ENCODE measurements at places on chromosomes 4 and X.
A peak's percentile ranks its signal among the peaks of the same experiment; 100 is the strongest.

DNA sequence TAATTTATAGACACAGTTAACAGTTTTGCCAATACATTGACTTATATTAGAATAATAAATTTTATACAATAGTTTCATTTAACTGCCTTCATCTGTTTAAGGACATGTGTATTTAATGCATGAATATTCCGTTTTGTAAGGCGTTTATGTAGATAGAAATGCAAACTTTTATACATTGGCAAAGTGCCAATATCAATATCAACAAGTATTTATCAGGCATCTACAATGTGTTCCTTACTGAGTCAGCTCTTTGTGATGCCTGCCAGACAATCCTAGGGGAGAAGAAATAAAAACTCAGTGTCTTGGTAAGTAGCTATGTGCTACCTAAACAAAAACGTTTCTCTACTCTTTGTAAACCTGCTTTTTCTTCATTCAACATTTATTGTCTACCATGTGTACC lies 1142.2 kb downstream of the C4orf33 start:
- no peak for DNase-seq

GRCh38 chrX:15946783-15947580 lies 92.4 kb upstream of the AP1S2 start:
- DNase-seq, result no peak

DNA sequence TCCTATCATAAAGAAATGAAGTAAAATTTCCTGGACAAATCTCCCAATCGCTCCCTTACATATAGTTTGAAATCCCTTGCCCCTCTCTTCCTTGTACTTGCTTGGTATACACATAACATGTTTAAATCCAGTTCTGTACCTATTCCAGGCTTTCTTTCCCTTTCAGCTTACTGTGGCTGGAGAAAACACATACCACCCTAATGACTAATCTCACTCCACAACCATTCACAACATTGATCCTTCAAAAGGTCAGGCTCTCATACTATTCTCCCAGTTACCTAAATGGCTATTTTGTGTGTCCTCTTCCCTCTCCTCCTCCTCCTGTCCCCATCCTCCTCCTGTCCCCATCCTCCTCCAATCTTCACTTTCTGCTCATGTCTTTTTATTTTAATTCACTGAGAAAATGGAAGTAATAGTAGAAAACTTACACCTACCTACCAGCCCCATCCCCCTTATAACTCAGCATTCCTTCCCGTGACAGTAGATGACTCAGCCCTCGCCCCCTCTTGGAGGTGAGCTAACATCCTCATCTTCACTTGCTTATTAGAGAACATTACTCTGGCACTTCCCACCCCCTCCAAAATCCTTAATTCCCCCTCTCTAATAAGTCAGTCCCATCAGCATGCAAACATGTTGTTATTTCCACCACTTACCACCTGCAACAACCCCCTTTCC lies 77.5 kb downstream of the IL15 start:
- DNase-seq, result no peak

DNA sequence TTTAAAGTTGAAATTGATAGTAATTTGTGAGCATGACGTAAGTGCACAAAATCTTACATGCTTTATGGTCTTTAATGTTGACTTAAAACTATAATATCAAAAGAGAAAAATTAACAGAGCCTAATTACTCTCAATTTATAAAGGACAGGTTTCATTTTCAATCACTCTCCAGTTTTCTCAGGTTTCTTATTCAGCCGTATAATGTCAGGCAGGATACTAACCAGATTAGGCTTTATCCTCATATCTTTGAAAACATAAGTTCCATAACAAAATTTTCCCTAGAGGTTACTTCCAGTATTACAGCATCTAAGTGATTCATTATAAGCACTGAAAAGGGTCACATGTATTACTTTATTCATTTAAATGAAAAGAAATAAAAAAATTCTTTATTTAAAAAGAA lies 492.1 kb downstream of the PACRGL start:
- DNase-seq, result no peak

- no peak for DNase-seq
These were observed 9.2 kb downstream of the HOPX start for GRCh38 chr4:56671860-56672259.

- DNase-seq, result no peak
These were observed 14.2 kb upstream of the OSTC start for GRCh38 chr4:108636246-108636645.

GRCh38 chr4:71133491-71133890 lies 140.0 kb downstream of the DCK start:
- no peak for DNase-seq

DNA sequence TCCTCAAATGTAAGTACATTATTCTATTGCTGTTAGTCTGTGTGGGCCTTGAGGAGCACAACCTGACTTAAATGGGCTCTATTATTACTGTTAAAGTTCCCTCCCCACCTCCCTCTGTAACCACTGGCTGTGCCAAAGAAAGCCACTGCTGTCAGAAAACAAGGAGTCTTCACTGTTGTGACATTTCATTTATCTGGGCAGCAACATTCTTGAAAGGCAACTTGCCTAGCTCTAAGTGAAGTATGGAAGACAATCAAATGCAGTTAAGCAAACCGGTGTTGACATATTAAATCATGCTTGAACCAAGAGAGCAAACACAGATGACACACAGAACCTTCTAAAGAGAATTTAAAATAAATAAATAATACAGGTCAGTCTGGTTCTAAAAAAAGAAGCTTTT lies 81.0 kb downstream of the EPHA5 start:
- no peak for DNase-seq

DNA sequence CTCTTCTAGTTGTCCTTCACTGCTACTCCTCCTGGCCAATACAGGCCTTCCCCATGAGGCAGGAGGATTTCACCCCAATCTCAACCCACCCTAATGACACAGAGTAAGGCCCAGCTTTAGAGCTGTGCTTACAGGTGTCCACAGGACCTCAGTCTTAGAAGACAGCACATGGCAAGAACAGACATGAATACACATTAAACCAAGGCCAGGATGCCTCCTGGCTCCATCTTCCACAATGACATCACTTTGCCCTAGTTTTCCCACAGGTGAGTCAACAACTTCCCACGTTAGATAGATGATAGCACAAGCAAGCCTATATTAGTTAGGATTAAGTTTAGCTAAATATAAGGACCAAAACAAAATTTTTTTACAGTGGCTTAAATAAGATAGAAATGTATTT lies 63.8 kb upstream of the NOCT start:
- no peak for DNase-seq

DNA sequence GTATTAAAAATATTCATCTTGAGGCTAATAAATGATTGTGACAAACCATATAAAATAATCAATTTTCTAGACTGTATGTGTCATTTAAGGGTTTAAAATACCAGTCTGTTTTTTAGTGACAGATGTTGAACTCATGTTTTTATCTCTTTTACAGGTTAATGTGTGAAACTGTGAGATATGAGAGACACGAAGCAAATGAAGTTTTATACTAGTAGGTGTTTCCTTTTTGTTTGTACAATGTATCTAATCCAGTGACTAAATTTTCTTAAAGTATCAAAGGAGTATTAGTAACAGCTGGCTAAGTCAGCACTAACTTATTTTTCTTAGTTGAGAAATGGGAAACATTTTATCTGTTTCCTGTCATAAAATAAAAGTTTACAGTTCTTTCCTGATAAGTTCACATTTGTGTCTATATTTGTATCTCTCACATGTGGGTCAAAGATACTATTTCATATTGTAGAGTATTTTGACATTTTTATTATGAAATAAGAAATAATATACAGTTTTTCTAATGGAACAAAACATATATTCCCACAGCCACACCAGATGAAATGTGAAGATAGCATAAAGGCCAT lies 90.3 kb downstream of the RAPGEF2 start:
- no peak for DNase-seq

DNA sequence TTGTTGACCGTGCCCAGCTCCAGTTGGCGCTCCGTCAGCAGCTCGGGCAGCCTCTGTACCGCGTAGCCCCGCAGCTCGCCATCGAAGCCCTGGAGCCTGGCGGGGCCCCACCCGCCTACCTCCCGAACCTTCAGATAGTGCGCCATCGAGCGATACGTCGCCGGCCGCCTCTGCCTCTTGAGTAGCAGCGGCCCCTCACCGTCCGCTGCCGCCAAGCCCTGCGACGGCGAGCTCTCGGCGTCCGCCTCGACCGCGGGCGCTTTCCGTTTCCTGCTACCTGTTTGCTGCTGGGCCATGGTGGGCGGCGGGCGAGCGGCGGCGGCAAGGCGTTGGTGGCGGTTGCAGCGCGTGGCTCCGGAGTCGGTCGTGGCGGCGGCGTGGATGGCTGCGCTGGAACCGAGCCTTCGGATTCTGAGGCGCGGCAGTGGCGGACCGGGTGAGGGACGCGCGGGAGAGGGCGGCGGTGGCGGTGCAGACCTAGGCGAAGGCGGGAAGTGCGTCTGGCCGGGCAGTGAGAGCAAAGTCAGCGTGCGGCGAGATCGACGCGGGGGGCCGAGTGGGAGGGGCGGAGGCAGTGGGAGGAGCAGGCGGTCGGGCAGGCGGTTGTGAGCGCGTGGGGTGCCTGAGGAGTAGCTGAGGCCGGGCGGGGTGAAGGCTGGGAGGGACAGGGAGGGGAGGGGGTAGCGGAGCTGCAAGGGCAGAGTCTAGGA lies at the start of gene DCAF12L1:
TSS of gene DCAF12L1 (minus strand) at position 502 of the 710 bp plus-strand sequence. CDS start at position 296, 206 bp downstream.
- no peak for DNase-seq

DNA sequence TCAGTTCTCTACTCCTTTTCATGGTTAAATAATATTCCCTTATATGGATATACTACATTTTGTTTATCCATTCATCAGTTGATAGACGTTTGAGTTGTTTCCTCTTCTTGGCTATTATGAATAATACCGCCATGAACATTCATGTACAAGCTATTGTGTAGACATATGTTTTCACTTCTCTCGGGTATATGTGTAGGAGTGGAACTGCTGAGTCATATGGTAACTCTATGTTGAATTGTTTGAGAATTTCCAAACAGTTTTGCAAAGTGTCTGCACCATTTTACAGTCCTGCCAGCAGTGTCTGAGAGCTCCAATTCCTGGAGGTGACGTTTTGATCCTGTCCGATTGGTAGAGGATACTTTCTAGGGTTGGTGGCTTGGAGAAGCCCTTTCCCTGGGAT lies 23.6 kb downstream of the PLAC1 start:
- no peak for DNase-seq

DNA sequence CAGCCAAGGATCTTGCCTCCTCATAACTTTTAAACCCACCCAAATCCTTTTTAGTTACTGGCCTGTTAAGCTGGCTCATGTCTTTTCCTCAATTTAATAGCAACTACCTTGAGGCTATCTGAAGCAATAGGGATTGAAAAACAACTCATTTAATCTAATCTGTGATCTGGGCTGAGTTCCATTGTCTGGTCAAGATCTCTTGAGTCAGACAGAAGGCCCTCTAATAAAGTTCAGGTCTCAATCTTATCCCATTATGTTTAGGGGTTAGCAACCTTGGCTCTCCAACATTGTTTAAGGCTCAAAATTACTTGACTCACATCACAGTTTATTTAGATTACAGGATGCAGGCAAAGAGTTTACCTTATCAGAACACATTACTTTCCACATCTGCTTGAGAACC lies 436.1 kb downstream of the ANKRD50 start:
- DNase-seq, result no peak

DNA sequence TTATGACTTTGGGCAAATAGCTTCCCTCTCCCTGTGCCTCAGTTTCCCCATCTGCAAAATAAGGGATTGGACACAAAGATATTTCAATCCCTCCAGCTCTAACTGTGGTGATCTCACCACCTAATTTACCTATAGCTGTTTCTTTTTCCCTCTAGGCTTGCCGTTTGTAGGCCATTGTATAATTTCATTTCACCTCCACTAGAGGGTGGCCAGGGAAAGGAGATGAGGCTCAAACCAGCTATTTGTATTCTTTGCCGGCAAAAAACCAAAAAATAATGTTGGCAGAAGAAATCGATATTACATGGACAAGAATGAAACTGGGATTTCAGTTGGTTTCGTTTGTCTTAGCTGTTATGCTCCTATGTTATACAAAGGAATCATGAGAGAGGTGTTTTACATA lies 36.1 kb upstream of the DOCK11 start:
- DNase-seq, result peak; percentile 74

DNA sequence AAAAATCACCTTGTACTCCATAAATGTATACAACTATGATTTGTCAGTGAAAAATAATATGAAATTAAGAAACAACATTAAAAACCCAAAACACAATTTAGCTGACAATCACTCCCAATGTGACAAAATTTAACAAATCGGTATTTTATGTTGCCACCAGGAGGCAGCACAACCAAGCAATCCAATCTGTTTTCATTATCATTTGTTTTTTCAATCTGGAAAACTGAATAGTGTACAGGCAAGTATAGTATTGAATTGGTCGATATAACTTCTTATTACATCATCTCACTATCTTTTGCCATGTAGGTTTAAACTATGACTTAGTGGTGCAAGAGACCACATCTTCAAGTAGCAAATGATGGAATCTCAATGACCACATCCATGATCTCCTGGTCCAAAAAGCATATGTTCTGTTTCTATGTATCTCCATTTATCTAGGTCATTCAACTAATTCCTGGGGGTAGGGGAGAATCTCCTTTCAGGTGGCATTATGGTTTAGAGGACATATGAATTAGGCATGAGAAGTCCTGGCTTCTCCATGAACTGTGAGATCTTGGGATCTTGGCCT lies 112.9 kb upstream of the AGA start:
- DNase-seq, result no peak

GRCh38 chr4:123166023-123166422 lies 230.6 kb upstream of the SPRY1 start:
- no peak for DNase-seq

GRCh38 chr4:125985856-125986255 lies 671.1 kb downstream of the FAT4 start:
- no peak for DNase-seq

GRCh38 chrX:71996826-71997225 lies 86.2 kb downstream of the NHSL2 start:
- DNase-seq, result no peak

GRCh38 chr4:92501456-92501855 lies 197.7 kb downstream of the GRID2 start:
- no peak for DNase-seq

GRCh38 chr4:125677665-125678307 lies 363.0 kb downstream of the FAT4 start:
- DNase-seq, result no peak

DNA sequence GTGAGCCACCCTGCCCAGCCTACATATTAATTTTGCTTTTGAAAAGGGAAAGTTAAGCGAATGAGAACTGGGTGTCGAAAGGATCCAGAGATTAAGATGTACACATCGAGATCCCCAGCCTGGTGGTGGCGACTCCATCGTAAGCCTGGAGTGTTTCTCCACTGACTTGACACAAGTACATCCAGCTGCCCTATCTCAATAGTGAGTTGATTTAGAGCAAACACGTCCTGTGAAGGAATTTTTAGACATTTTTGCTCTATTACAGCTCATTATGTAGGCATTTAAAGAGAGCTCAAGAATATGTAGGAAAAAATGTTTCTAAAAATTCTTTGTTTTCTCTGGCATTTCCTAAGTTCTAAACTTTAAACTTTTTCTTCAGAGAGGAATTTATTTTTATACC lies 11.7 kb upstream of the CLDN34 start:
- DNase-seq, result no peak

- no peak for DNase-seq
These were observed 26.8 kb upstream of the ATXN3L start for GRCh38 chrX:13346646-13347045.
